Left ventricle myocardium inferior (tissue), 1 donor: ENCODE measurements at places on chromosomes 2 and 18. TPM values are rescaled to one million over a fixed set of nuclear protein-coding genes. Genes with fewer than 3 reads are reported as not detected.

The ARHGAP28 gene
- total RNA-seq = 1.5 TPM

DNA sequence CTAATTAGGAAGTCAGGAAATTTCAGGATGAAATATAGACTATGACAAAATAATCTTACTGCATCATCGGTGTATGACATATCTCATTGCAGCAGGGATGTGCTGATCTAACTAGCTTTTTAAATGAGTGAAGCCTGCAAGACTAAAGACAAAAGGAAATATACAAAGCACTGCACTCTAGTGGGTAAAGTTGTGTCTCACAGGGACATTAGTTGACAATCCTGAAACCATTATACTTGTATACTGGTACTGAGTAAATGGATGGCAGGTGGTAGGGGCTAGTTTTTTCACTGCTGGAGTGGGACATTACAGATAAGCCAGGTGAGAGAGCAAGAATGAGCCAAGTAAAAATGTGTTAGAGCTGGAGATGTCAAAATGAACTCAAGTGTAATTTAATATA lies 317.5 kb upstream of the RAB6C start:
- DNase-seq = no peak

- DNase-seq = no peak
Measured at GRCh38 chr2:236155406-236155805, 12.8 kb downstream of the GBX2 start.

GRCh38 chr18:70273021-70273420 lies 15.8 kb upstream of the SOCS6 start:
- no peak for DNase-seq

DNA sequence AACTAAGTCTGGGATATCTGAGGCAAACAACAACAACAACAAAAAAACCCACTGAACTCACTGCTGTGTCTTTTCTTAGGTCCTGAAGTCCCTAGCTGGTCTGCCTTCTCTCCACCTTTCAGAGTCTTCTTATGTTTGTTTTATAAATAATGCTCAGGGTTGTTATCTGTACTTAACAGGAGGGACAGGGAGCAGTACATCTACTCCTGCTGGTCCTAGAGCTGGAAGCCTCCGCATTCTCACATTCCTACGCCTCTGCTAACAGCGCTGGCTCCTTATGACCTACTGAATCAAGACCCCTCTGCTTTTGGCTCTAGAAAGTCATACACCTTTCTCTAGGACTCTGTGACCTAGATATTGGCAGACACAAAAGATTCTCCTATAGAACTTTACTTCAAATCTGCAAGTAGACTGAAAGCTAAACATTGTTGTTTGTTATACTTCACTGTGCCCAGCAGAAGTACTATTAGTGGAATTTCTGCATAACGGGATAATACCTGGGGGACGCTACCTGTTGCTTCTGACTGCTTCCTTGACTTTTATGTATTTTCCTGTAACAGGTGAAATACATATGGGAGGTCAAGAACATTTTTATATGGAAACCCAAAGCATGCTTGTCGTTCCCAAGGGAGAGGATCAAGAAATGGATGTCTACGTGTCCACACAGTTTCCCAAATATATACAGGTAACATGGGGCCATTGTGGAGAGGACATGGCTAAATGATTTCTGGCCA lies 48.6 kb downstream of the AOX1 start:
- DNase-seq = no peak

The RNU2-63P gene
- total RNA-seq = not detected

GRCh38 chr18:32200766-32201165 lies 10.9 kb downstream of the MEP1B start:
- DNase-seq = no peak

DNA sequence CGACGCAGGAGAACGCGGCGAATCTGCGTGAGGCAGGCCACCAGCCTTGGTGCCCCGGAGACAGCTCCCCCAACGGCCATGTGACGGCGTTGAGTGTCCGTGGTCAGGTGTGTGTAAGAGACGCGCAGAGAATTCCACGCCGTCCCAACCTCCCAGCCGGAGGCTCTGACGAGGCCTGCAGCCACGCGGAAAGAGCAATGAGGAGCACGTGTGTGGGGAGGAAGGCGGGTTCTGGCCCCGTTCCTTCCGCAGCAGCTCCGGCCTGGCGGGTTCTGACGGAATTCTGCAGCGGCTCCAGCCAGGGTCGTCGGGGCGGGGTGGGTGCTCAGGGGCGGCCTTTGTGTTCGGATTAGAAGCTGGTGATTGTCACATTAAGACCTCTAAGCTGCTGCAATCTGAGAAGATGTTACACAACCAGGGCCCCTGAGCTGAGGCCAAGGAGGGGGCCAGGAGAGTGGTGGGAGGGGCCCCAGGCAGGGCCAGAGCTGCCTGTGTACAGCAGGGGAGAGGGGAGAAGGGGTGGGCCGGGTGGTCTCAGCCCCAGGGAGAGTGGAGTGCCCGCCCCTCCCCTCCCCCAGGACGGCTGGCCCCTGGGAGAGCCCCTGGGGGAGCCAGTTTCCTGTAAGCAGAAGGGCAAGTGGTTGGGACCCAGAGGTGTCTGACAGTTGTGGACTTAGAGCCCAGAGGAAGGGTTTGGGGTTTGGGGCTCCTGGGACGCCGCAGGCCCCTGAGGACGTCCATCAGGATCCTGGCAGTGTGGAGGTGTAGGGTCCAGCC lies 5.1 kb upstream of the GAL3ST2 start:
- DNase-seq = no peak

GRCh38 chr2:15993666-15994065 lies 53.3 kb downstream of the MYCN start:
- no peak for DNase-seq

DNA sequence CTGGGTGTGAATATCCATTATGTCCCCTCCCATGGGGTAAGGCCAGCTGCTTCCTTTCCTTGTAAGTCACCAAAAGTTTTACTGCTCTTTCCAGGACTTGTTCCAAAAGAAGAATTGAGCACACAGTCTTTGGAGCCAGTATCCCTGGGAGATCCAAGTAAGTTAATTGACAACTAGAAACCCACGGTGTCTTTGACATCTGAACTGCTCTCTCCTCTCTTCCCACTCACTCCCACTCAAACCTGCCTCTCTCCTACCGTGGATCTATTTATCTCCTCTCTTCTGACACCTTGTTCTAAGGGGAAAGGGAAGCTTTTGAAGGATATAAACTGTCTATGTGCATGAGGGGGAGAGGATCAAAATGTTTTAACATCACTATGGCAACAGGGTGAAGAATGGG lies 86.7 kb downstream of the VIT start:
- DNase-seq = no peak

- no peak for DNase-seq
Measured at GRCh38 chr2:238423561-238424312, 3.0 kb upstream of the ASB1 start.

The STARD6 gene
- total RNA-seq = not detected

The C2orf92 gene
- 1.8 TPM for total RNA-seq

The NTSR2 gene
- not detected for total RNA-seq

- no peak for DNase-seq
Measured at GRCh38 chr2:121130301-121130850, 154.6 kb downstream of the TFCP2L1 start.

The TXNDC2 gene
- total RNA-seq = not detected

- no peak for DNase-seq
Measured at GRCh38 chr18:70956554-70956953, 667.7 kb downstream of the SOCS6 start.
